ENCODE measurements at places on chromosomes 6 and 20. TPM values are rescaled to one million over a fixed set of nuclear protein-coding genes. Genes with fewer than 3 reads are reported as not detected.

GRCh38 chr20:46021361-46022359 is 7.4 kb upstream of the SLC12A5 start:
- DNase-seq = peak; percentile 98
- no peaks in the 10 kb centered on the region for H3K4me1 ChIP-seq
- H3K36me3 ChIP-seq = peaks cover 2% of the 10 kb centered on the region

GRCh38 chr6:65199683-65200082 is 507.3 kb downstream of the EYS start:
- H3K4me3 ChIP-seq = no peak overlapping the region
- no peaks in the 10 kb centered on the region for H3K4me1 ChIP-seq
- H3K27me3 ChIP-seq = no peaks in the 10 kb centered on the region
- no peak overlapping the region for H3K27ac ChIP-seq

DNA sequence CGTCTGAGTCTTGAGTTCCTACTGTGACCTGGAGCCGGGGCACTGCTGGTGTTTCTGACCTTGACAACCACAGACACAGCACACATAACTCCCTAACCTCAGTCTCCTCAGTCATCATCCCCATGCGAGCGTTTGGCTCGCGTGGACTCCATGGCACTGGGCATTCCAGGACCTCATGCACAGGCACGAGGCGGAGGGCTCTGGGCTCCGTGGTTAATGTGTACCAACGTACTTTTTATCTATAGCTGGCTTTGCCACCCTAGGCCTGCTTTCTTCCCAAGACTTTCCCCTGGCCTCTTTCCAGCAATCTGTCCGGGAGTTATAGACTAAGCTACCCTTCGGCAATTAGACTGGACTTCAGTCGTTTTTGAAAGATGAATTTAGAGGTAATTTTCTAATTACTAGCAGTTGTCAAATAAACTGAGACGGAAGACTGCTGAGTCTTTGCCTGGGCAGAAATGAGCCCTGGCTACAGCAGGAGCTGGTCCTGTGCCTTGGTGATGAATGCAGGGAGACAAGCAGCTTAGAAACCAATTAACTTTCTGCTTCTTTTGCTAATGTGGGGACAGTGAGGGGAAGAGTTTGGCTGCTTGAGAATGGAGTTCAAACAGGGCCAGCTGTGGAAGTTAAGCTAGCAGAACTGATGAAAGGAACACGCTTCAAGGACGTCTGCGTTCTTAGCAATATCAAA is 16.1 kb upstream of the CTCFL start:
- H3K36me3 ChIP-seq = peaks cover 16% of the 10 kb centered on the region
- H3K4me3 ChIP-seq = no peak overlapping the region
- no peaks in the 10 kb centered on the region for H3K4me1 ChIP-seq
- no peaks in the 10 kb centered on the region for H3K27me3 ChIP-seq
- no peak overlapping the region for H3K27ac ChIP-seq

DNA sequence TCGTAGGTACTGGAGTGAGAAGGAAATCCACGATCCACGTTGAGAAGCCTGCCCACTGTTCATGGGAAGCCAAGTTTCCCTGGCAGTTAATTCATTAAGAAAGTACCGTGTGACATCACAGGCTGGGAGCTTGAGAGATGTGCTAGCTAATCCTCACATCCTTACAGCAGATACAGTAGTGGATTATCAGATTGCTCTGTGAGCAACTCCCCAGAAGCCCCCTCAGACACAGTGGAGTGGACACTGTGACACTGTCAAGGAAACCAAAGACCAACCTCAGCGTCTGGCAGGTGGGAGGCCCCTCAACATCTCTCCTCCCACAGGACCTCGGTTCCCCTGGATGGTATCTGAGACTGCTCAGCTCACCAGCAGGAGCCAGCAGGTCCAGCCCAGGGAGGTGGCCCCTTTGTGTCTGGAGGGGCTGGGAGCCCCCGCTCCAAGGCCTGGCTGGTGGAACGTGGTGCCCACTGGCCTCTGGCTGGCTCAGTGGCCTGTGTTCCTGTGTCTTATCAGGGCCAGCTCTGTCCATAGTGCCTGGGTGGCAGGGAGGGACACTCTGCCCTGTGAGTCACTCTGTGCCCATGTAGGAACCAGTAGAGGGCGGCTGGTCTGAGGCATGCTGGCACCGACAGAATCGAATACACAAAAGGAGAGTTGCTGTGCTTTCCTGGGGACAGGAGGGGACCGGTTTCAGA is 7.2 kb downstream of the PYGB start:
- H3K27ac ChIP-seq = no peak overlapping the region
- H3K4me3 ChIP-seq = no peak overlapping the region
- DNase-seq = peak; percentile 47
- H3K36me3 ChIP-seq = peaks cover 22% of the 10 kb centered on the region
- H3K4me1 ChIP-seq = no peaks in the 10 kb centered on the region

GRCh38 chr20:33388268-33388667 is 13.1 kb downstream of the CDK5RAP1 start:
- no peaks in the 10 kb centered on the region for H3K27me3 ChIP-seq
- H3K4me3 ChIP-seq = no peak overlapping the region
- peaks cover 90% of the 10 kb centered on the region for H3K36me3 ChIP-seq
- H3K4me1 ChIP-seq = no peaks in the 10 kb centered on the region

- H3K27ac ChIP-seq = no peak overlapping the region
- no peak for DNase-seq
- no peaks in the 10 kb centered on the region for H3K27me3 ChIP-seq
- H3K4me1 ChIP-seq = no peaks in the 10 kb centered on the region
- no peaks in the 10 kb centered on the region for H3K36me3 ChIP-seq
Measured at GRCh38 chr6:5599127-5599526, 337.8 kb downstream of the FARS2 start.

- H3K36me3 ChIP-seq = no peaks in the 10 kb centered on the region
- no peaks in the 10 kb centered on the region for H3K4me1 ChIP-seq
- H3K27me3 ChIP-seq = no peaks in the 10 kb centered on the region
- DNase-seq = no peak
- H3K4me3 ChIP-seq = no peak overlapping the region
Measured at GRCh38 chr20:50389808-50390684, 120.1 kb upstream of the PTPN1 start.

DNA sequence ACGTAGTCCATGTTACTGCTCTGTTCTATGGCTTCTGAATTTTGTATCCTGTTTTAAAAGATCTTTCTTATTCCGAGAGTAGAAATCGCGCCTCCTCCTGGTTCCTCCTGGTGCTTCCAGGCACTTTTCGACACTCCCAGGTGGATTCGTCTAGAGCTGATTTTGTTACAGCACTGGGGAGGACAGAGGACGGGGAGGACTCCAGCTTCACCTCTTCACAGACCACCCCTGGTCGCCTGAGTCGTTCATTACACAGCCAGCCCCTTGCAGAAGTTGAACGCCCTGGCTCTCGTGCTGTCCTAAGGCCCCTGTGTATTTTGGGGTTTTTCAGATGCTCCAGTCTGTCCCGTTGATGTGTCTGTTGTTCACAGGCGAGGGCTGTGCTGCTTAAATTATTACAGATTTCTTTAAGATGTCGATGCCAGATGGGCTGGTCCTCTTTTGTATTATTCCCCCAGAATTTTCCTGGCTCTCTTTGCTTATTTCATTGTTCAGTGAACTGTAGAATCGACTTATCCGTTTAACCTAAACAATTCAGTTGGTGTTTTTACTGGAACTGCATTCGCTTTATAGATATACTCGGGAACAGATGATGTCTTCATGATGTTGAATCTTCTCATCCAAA is 30.5 kb downstream of the COL20A1 start:
- H3K36me3 ChIP-seq = no peaks in the 10 kb centered on the region
- no peak overlapping the region for H3K27ac ChIP-seq
- H3K27me3 ChIP-seq = no peaks in the 10 kb centered on the region
- H3K4me1 ChIP-seq = no peaks in the 10 kb centered on the region
- H3K4me3 ChIP-seq = no peak overlapping the region

- no peak overlapping the region for H3K27ac ChIP-seq
- peaks cover 2% of the 10 kb centered on the region for H3K27me3 ChIP-seq
- no peak overlapping the region for H3K4me3 ChIP-seq
- H3K36me3 ChIP-seq = no peaks in the 10 kb centered on the region
- DNase-seq = no peak
Measured at GRCh38 chr6:81761197-81761596, 8.7 kb upstream of the TENT5A start.

DNA sequence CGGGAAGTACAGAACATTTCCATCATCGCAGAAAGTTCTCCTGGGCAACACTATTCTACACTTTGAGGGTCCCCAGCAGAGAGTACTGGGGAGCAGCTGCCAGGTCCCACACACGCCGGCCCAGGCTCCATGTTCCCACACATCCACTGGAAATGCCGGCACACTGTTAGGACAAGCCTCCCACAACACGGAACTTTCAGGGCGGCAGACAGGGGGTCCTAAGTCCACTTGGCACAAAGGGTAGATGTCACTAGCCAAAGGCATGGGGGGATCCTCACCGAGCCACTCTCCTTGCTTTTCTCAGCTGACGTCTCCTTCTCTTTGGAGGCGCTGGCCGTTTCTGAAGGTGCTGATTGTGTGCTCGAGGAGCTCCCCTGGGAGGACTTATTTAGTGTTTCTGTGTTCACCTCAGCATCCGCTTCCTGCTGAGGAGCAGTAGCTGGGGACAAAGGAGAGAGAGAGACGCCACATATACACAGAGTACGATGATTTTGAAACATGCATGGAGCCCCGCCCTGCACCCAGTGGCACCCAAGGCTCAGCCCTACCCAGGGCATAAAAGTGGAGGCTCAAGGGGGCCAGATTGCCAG is 135.4 kb downstream of the ZMYND8 start:
- H3K27me3 ChIP-seq = no peaks in the 10 kb centered on the region
- no peak overlapping the region for H3K4me3 ChIP-seq
- peaks cover 88% of the 10 kb centered on the region for H3K36me3 ChIP-seq
- no peak overlapping the region for H3K27ac ChIP-seq
- no peaks in the 10 kb centered on the region for H3K4me1 ChIP-seq

- H3K27ac ChIP-seq = no peak overlapping the region
- DNase-seq = no peak
- no peaks in the 10 kb centered on the region for H3K27me3 ChIP-seq
- no peak overlapping the region for H3K4me3 ChIP-seq
- no peaks in the 10 kb centered on the region for H3K4me1 ChIP-seq
Measured at GRCh38 chr6:104640150-104640700, 219.5 kb downstream of the HACE1 start.

- H3K36me3 ChIP-seq = no peaks in the 10 kb centered on the region
- no peaks in the 10 kb centered on the region for H3K4me1 ChIP-seq
- no peak overlapping the region for H3K27ac ChIP-seq
- H3K4me3 ChIP-seq = no peak overlapping the region
- H3K27me3 ChIP-seq = no peaks in the 10 kb centered on the region
Measured at GRCh38 chr6:76703786-76704185, 631.3 kb upstream of the IMPG1 start.

The CNR1 gene
- 0.55 TPM for total RNA-seq

The SMPDL3A gene
- 0.68 TPM for total RNA-seq

The PRR18 gene
- 0.11 TPM for total RNA-seq

The SALL4 gene
- 276 TPM for total RNA-seq

The B3GALT4 gene
- 3.4 TPM for total RNA-seq
